ENCODE measurements at places on chromosomes 16 and 17.

- no peak for DNase-seq
Observed at GRCh38 chr16:67770346-67770991, 35.9 kb downstream of the RANBP10 start.

DNA sequence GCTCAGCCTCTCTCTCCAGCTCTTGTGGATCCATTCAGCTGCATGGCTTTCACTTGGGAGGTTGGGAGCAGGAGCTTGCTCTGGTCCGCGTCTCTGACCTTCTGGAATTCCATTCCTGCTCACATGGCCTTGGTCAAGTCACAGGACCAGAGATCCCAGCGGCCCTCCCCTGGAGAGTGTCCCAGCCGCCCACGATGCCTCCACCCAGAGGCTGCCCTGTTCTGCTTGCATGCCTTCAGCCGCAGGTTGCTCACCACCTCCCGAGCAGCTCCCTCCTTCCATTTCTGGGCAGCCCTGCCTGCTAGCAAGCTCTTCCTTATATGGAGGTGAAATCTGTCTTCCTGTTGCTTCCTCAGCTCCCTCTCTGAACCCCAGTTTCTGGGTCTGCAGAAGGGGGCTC, 32.6 kb downstream of the RAI1 start:
- peak; percentile 33 for DNase-seq

DNA sequence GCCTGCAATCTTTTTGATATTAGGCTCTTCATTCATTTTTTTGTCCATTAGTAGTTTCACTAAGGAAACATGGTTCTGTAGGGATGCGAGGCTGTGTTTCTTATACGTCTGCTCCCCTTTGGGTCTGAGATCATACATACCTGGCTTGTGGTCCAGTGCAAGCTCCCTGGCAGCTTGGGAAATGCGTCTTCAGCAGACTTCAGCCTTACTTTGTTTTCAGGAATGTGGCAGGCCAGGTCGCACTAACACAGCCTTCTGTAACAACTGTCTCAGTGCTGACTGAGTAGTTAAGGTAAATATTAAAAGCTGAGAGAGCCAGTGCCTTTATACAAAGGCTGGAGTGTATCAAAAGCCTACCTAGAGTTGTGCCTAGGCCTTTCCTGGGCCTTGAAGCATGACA, 970.5 kb upstream of the EEF2KMT start:
- DNase-seq = no peak

DNA sequence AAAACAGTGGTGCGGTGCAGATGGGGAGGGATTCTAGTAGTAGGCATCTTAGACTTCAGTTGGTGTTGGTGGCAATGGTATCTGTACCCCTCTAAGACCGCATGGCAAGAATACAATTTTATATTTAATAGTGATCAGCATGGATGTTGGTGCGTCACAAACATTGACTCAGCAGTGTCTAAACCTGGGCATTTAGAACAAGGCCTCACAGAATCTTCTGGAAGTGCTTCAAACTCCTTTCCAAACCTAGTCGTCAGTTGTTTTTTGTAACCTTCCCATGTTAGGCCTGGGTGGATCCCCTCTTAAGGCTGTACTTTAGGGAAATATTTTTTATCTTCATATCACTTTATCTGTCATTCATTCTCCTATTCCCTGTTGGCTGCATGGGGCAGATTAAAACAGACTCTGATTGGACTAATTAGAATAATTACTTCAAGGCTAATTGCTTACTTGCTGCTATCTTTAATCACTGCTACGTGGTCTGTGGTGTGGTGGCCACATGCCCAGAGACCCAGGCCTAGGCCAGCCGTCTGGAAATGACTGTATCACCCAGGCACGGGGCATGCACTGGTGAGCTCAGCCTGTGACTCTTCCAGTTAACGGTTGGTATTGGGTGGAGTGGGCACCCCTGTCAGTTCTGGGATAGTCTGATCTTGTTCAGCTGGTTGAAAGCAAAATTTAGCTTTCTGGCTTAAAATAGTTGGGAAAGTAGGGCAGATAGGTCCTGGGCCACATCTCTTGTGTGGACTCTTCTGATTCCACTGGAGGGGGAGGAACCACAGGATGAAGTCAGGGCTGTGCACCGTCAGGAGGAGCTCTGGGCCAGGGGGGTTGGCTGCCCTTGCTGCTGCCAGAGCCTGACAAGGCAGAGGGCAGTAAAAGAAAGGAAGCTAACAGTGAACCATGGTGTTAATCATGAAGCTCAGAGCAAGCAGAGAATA, 4.5 kb downstream of the ALKBH5 start:
- DNase-seq = peak; percentile 34

GRCh38 chr17:45144199-45145034, 3.9 kb upstream of the HEXIM1 start:
- no peak for DNase-seq

- no peak for DNase-seq
Observed at GRCh38 chr16:6281274-6281673, 1051.4 kb upstream of the RBFOX1 start.

DNA sequence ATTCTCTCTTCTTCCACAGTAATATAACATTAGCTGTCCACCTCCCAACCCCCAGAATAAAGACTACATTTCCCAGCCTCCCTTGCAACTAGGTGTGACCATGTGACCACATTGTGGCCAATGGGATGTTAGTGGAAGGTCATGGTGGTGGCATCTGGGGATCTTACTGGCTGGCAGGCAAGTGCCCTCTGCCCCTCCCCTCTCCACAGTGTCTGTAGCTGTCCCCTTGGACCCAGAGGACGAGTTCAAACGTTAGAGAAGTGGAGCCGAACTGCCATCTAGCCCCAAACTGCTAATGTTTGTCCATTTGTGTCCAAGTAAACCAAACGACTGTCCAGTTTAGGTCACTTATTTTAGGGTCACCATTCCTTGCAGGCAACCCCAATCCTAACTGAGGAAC, 26.6 kb upstream of the KCNG4 start:
- DNase-seq = peak; percentile 63

- DNase-seq = no peak
Observed at GRCh38 chr16:50275098-50275415, 8.7 kb downstream of the ADCY7 start.

DNA sequence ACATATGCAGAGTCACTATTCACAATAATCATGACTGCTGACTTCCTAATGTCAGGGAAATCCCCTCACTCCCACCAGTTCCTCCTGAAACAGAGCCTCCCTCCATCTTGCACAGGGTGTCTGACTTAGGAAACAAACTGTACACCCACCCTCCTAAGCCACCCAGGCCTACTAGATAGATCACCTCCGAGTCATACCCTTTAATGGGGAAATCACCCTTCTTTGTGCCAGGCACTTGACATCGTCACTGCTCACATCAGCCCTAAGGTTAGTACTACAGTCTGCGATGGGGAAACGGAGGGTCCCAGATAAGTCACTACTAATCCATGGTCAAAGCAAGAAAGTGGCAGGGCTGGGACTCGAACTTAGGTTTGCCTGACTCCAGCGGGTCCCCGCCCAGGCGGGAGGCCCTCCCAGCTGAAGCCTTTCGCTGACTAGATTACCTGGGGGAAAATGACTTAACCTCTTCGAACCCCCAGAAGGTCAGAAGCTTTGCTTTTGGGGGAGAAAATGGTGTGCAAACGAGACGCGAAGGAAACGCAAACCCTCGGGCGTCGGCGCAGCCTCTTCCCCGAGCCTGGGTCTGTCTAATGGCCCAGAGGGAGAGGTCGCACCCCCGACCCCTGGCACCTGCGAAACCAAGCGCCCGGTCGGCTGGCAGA, 3.4 kb upstream of the MLLT6 start:
- DNase-seq = peak; percentile 87

DNA sequence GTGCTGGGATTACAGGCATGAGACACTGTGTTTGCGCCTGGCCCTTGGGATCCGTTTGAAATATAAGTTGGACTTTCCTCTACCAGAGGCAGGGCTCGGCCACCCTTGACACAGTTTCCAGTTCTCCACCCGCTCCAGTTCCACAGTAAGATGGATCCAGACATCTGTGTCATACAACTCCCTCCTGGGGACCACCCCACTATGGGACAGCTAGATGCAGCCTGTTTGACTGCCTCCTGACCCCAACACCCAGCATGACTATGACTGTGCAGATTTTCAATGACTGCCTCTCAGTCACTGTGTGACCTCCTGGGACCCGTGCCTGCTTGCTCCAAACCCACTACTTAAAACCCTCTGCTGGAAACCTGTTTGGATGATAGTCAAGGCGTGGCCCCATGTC, 166.7 kb downstream of the IRF8 start:
- DNase-seq = no peak

DNA sequence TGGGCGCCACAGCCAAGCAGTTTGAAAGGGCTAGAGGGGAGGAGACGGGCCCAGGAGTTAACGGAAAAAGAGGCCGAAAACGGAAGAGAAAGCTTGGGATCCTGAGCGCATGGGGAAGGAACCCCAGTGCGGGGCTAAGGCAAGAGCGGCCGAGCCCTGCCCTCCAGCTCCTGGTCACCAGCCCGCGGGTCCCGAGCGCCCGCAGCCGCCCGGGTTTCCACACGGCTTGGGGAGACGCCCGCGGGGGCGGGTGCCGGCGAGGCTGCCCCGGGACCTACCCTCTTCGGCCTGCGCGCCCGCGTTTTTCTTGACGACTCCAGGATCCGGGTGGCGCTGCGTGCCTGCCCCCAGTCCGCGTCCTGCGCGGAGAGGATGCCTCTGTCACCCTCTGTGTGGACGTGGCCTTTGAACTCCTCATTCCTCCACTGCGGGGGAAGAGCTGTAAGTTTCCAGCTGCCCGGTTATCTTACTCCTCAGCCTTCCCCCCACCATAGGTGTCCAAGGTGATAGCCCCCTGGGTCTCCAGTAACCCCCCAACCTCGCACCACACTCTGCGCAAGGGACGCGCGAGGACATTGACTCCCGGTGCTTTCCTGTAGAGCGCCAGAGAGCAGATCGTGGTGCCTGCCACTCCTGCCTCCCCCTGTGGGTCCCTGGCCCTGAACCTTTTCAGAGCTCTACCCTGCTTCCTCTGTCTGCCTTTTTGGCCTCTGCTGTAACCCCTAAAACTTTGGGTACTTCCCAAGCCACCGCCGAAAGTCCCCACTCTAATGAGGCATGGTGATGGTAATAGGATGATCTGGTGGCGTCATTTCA, 1.7 kb upstream of the CDH11 start:
- DNase-seq = peak; percentile 8

DNA sequence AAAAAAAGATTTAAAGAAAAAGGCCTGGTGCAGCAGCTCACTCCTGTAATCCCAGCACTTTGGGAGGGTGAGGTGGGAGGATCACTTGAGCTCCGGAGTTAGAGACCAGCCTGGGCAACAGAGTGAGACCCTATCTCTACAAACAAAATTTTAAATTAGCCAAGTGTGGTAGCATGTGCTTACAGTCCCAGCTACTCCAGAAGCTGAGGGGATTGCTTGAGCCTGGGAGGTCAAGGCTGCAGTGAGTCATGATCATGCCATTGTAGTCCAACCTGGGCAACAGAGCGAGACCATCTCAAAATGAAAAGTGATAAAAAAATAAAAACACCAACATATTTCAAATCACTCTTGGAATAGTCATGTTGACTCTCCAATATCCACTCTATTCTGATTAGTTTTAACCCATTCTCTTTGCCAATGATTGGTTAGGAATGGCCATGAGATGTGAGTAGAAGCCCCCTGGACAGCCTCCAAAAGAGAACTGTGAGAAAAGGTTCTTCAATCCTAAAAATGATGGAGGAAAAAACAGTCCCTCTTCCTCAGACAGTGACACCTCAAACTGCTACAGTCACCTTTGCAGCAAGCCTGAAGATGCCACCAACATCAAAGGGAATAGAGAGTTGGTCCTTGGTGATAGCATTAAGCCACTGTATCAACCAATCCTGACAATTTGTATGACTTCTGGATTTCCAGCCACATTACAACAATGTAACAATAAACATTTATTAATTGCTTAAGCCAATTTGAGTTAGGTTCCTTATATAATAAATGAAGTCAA, 2.9 kb upstream of the KANSL1 start:
- DNase-seq = no peak

DNA sequence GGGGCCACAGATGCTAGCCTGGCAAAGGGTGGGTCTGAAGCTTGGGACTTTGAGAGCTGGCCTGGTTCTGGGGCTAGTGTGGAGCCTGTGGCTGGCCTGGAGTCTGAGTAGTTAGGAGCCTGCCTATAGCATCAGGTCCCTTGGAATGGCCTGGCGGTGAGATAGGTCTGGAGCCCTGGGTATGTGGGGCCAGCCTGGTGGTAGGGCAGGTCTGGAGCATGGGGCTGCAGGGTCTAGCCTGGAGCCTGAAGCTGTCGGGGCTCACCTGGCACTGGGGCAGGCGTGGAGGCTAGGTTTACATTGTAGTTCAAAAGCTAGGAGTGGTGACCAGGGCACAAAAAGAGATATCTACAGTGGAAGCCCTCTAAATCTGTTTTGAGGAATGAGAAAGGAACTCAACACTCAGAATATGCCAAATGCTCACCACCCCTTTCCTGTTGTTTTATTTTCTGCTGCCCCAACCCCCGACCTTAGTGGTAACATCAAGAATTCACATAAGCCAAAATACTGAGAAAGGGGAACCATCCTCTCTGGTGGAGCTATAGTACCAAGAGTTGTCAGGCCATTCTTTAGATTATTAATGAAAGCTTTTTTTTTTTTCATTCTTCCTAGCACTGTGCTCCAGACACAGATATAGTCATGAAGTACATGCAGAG, 100.3 kb downstream of the TANC2 start:
- DNase-seq = no peak

GRCh38 chr17:57609125-57609877, 135.8 kb downstream of the CCDC182 start:
- DNase-seq = no peak

- DNase-seq = no peak
Observed at GRCh38 chr16:73743665-73744496, 552.7 kb upstream of the PSMD7 start.

- DNase-seq = no peak
Observed at GRCh38 chr16:12570046-12570618, 233.6 kb downstream of the CPPED1 start.

GRCh38 chr17:41536741-41537613, 8.9 kb upstream of the KRT19 start:
- no peak for DNase-seq

DNA sequence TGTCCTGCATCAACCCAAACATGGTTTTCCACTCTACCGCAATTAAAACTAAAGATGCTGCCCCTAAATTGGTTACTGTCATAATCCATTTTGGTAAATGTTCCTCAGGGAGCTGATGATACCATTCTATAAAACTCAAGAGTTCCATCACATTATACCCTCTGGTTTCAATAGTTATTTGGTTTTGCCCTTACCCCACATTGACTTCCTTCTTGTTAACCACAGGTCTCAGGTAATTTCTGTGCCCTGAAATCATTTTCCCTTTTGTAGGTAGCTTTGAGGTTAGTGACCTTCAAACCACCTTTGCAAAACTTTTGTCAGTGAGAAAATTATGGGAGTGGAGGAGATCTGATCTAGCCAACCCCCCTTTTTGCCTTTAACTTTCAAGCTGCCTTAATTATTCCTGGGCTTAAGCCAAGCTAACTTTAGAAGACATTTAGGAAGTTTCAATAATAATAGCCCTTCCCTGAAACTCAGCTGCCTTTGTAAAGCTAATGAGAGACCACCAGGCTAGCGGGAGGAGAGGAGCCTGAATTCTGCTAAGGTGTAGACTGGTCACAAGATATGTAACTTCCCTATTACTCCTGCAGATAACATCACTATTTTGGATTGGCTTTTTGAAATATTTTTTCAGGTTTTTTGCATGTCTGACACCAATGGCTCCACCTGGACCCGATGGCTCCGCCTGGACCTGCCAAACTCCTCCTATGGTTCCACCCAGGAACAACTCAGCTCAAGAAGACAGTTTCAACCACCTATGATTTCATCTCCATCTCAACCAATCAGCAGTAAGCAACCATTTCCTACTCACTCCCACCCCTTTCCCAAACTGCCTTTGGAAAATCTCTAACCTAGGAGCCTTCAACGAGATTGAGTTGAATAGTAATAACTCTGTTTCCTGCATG, 224.9 kb downstream of the HS3ST3B1 start:
- no peak for DNase-seq

All from GM12865 (cell line).